ENCODE measurements at places on chromosomes 13 and 19. TPM values are rescaled to one million over a fixed set of nuclear protein-coding genes. Genes with fewer than 3 reads are reported as not detected.

SIGLEC11 gene
- total RNA-seq, result 0.63 TPM

- H3K4me3 ChIP-seq, result no peak overlapping the region
- H3K36me3 ChIP-seq, result no peaks in the 10 kb centered on the region
- H3K27ac ChIP-seq, result no peak overlapping the region
- DNase-seq, result no peak
- peaks cover 39% of the 10 kb centered on the region for H3K4me1 ChIP-seq
Observed at GRCh38 chr19:47280183-47280797, 5.6 kb downstream of the INAFM1 start.

ZNF610 gene
- 3.2 TPM for total RNA-seq

- H3K27me3 ChIP-seq, result peaks cover 19% of the 10 kb centered on the region
- no peak overlapping the region for H3K4me3 ChIP-seq
- H3K27ac ChIP-seq, result no peak overlapping the region
- no peaks in the 10 kb centered on the region for H3K36me3 ChIP-seq
- no peaks in the 10 kb centered on the region for H3K4me1 ChIP-seq
Observed at GRCh38 chr19:55720801-55721200, 17.4 kb downstream of the NLRP9 start.

GRCh38 chr19:48726556-48726955 lies 7.0 kb upstream of the MAMSTR start:
- peaks cover 25% of the 10 kb centered on the region for H3K27me3 ChIP-seq
- no peak overlapping the region for H3K4me3 ChIP-seq
- H3K36me3 ChIP-seq, result no peaks in the 10 kb centered on the region

REEP6 gene
- not detected for total RNA-seq

- peak overlapping the region; percentile 98 for H3K27ac ChIP-seq
- H3K27me3 ChIP-seq, result no peaks in the 10 kb centered on the region
- peaks cover 86% of the 10 kb centered on the region for H3K4me1 ChIP-seq
- peak overlapping the region; percentile 98 for H3K4me3 ChIP-seq
- no peaks in the 10 kb centered on the region for H3K36me3 ChIP-seq
- no peak for DNase-seq
Observed at GRCh38 chr19:42281146-42281826, 12.2 kb downstream of the CIC start.

- H3K4me1 ChIP-seq, result no peaks in the 10 kb centered on the region
- no peak for DNase-seq
- H3K36me3 ChIP-seq, result no peaks in the 10 kb centered on the region
- H3K27me3 ChIP-seq, result no peaks in the 10 kb centered on the region
- no peak overlapping the region for H3K4me3 ChIP-seq
- no peak overlapping the region for H3K27ac ChIP-seq
Observed at GRCh38 chr19:11894851-11895250, 7.3 kb downstream of the ZNF69 start.

SYDE1 gene
- 42.8 TPM for total RNA-seq

DNA sequence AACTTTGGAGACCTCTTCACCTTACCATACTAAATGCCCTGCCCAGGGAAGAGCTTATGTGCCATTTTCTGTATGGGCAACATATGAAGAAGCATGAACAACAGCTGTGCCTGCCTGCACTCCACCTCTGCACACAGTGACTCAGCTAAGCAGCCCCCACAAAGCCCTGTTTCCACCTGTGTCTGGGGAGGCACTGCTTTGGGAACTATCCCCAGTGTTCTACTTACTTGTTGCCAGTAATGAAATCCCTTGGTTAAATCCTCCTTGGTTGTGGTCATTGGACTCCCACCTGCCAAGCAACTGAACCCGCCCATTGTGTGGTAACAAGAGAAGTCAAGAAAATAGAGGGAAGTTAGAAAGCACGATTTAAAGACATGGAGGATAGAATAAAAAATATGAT lies 84.6 kb downstream of the NALCN start:
- no peaks in the 10 kb centered on the region for H3K36me3 ChIP-seq
- no peaks in the 10 kb centered on the region for H3K4me1 ChIP-seq
- no peak overlapping the region for H3K4me3 ChIP-seq
- no peak overlapping the region for H3K27ac ChIP-seq

- no peaks in the 10 kb centered on the region for H3K4me1 ChIP-seq
- no peak for DNase-seq
- no peak overlapping the region for H3K4me3 ChIP-seq
- H3K27me3 ChIP-seq, result no peaks in the 10 kb centered on the region
- H3K27ac ChIP-seq, result no peak overlapping the region
Observed at GRCh38 chr19:57961785-57962184, 12.5 kb downstream of the C19orf18 start.

APLP1 gene
- total RNA-seq, result 4.6 TPM

GRCh38 chr19:10508707-10509106 lies 5.6 kb upstream of the KEAP1 start:
- DNase-seq, result no peak
- peaks cover 19% of the 10 kb centered on the region for H3K27me3 ChIP-seq
- no peak overlapping the region for H3K4me3 ChIP-seq
- H3K36me3 ChIP-seq, result no peaks in the 10 kb centered on the region

- no peaks in the 10 kb centered on the region for H3K27me3 ChIP-seq
- no peaks in the 10 kb centered on the region for H3K36me3 ChIP-seq
- DNase-seq, result no peak
Observed at GRCh38 chr13:101967216-101967615, 434.6 kb downstream of the FGF14 start.

GRCh38 chr13:69324090-69324886 lies 783.3 kb upstream of the ATXN8OS start:
- H3K27me3 ChIP-seq, result no peaks in the 10 kb centered on the region
- no peak overlapping the region for H3K4me3 ChIP-seq
- no peak overlapping the region for H3K27ac ChIP-seq
- DNase-seq, result no peak
